ENCODE measurements at places on chromosomes 3 and 15.
A peak's percentile ranks its signal among the peaks of the same experiment; 100 is the strongest.

GRCh38 chr3:114213627-114214541 is 23.5 kb downstream of the ZNF80 start:
- no peak for DNase-seq
- H3K27me3 ChIP-seq: no peaks in the 10 kb centered on the region
- no peaks in the 10 kb centered on the region for H3K36me3 ChIP-seq
- peak overlapping the region; percentile 5 for H3K4me3 ChIP-seq
- no peaks in the 10 kb centered on the region for H3K4me1 ChIP-seq

DNA sequence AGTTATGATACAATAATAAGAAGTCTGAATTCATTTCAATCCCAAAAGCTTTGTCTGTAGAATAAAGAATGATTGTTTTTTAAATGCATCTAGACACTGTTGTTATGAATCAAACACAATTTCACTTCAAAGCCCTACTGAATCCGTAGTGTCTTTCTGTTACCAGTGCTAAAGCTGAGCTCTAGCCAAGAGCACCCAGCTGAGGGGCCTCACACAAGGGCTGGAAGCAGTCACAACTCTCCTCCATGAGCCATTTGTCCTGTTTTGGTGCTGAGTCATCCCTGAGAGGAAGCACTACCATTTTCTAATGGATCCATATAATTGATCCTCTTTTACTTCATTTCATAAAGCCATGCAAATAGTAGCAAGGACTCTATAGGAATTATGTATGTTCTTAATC is 158.2 kb upstream of the ANKRD28 start:
- H3K4me1 ChIP-seq: no peaks in the 10 kb centered on the region
- H3K27me3 ChIP-seq: no peaks in the 10 kb centered on the region
- no peak overlapping the region for H3K4me3 ChIP-seq
- H3K36me3 ChIP-seq: no peaks in the 10 kb centered on the region

GRCh38 chr3:127488141-127488672 is 102.3 kb downstream of the TPRA1 start:
- no peak overlapping the region for H3K4me3 ChIP-seq
- no peak overlapping the region for H3K27ac ChIP-seq
- no peaks in the 10 kb centered on the region for H3K27me3 ChIP-seq
- no peaks in the 10 kb centered on the region for H3K36me3 ChIP-seq
- DNase-seq: no peak

DNA sequence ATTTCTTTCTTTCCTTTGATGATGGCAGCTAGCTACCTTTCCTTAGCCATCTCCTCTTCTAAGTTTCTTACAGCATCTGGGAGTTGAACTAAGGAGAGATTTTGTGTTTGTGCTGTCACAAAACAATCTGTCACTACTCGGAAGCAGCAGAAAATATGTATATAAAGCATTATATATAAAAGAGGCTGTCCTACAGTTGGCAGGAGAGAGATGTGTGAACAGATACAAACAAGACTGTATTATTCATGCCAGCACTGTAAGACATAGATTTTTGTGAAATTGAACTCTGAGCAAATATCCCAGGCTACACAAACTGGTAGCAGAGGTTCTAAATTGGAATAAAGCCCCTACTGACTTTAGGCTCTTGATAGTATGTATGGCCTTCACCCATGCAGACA is 577.5 kb upstream of the NECTIN3 start:
- no peaks in the 10 kb centered on the region for H3K27me3 ChIP-seq
- no peak overlapping the region for H3K4me3 ChIP-seq
- no peaks in the 10 kb centered on the region for H3K4me1 ChIP-seq
- DNase-seq: no peak

GRCh38 chr3:8838234-8838633 is 68.8 kb upstream of the OXTR start:
- DNase-seq: peak; percentile 42
- no peaks in the 10 kb centered on the region for H3K4me1 ChIP-seq
- no peaks in the 10 kb centered on the region for H3K27me3 ChIP-seq
- no peak overlapping the region for H3K4me3 ChIP-seq
- H3K27ac ChIP-seq: no peak overlapping the region

GRCh38 chr15:95429345-95429744 is 901.2 kb upstream of the NR2F2 start:
- no peaks in the 10 kb centered on the region for H3K27me3 ChIP-seq
- no peak for DNase-seq
- no peaks in the 10 kb centered on the region for H3K4me1 ChIP-seq
- H3K4me3 ChIP-seq: no peak overlapping the region
- H3K36me3 ChIP-seq: no peaks in the 10 kb centered on the region
- no peak overlapping the region for H3K27ac ChIP-seq
